ENCODE measurements at places on chromosomes 7 and 10. TPM values are rescaled to one million over a fixed set of nuclear protein-coding genes. Genes with fewer than 3 reads are reported as not detected.

Gene EFCAB10
- total RNA-seq, result not detected

Gene PRF1
- 5.6 TPM for total RNA-seq

Gene PLCE1
- 0.95 TPM for total RNA-seq

Gene TFR2
- 568 TPM for total RNA-seq

Gene CLRN3
- 17.7 TPM for total RNA-seq

Gene ASZ1
- total RNA-seq, result not detected

Gene MBL2
- total RNA-seq, result 112 TPM

Gene CELF2
- 3.6 TPM for total RNA-seq

Gene OR13A1
- total RNA-seq, result not detected

Gene ZNF117
- 3.0 TPM for total RNA-seq

Gene AGFG2
- 69.2 TPM for total RNA-seq

Gene STEAP1
- total RNA-seq, result 59.5 TPM

Gene MRC1
- 9.8 TPM for total RNA-seq
